Upper lobe of left lung (tissue), 6 donors: ENCODE measurements at places on chromosomes 5 and 9.

DNA sequence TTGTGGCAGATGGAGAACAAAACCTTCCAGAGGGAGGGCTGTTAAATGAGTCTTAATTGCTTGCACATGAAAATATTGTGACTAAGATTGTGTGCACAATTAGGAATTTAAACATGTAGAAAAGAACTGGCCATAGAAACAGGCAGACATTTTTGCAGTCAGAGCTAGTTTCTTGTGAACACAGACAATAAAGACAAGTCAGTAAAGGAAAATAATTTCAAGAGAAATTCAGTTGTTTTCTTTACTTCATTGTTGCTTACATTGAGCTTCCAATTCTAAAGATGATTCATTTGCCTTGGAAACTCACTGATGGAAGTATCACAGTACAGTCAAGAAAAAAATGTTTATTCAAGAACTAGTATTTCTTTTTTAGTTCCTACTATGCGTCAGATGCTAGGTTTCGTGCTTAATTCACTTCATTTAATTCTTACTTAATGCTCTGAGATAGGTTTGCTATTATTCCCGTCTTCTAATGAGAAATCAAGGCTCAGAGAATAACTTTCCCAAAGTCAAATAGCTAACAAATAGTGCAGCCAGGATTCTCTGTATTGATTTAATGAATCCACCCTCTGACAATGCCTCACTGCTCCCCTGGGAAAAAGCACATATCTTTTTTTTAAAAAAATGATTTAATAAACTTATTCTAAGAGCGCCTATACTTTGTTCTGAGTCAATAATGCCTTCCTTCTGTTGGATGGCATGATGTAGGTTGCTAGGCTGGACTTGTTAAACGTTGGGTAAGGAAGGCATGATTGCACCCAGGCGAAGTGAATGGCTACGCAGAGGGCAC is 581.4 kb downstream of the RAB3C start:
- DNase-seq, result no peak
- no peaks in the 10 kb centered on the region for H3K27me3 ChIP-seq
- no peak overlapping the region for H3K4me3 ChIP-seq
- no peaks in the 10 kb centered on the region for H3K36me3 ChIP-seq
- no peaks in the 10 kb centered on the region for H3K4me1 ChIP-seq
- no peak overlapping the region for H3K27ac ChIP-seq

GRCh38 chr5:32098890-32099310 is 75.2 kb downstream of the GOLPH3 start:
- H3K4me1 ChIP-seq, result peaks cover 3% of the 10 kb centered on the region
- no peak overlapping the region for H3K27ac ChIP-seq
- no peaks in the 10 kb centered on the region for H3K27me3 ChIP-seq
- no peak for DNase-seq
- peaks cover 68% of the 10 kb centered on the region for H3K36me3 ChIP-seq

DNA sequence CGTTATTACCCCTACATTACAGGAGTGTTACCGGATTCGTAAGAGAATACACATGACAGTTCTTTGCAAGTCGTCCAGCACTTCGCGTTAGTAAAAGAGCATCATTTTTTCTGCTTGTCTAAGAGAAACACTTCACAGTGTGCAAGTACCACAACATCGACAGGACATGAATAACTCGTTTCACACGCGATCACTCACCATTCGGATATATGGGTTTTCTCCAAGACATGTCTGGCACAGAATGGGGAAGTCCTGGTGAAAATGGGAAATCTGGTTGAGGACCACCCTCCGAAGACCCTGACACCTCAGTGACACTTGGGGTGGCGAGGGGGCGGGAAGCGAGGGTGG is 642 bp downstream of the RBM22 start:
- H3K36me3 ChIP-seq, result peaks cover 37% of the 10 kb centered on the region
- peaks cover 20% of the 10 kb centered on the region for H3K4me1 ChIP-seq
- peak overlapping the region; percentile 97 for H3K4me3 ChIP-seq

GRCh38 chr9:27601396-27601795 is 28.1 kb upstream of the C9orf72 start:
- H3K36me3 ChIP-seq, result no peaks in the 10 kb centered on the region
- peak overlapping the region; percentile 13 for H3K27ac ChIP-seq
- no peaks in the 10 kb centered on the region for H3K4me1 ChIP-seq
- no peaks in the 10 kb centered on the region for H3K27me3 ChIP-seq
- H3K4me3 ChIP-seq, result no peak overlapping the region
- no peak for DNase-seq

GRCh38 chr5:131270809-131271208 is 7.0 kb downstream of the CDC42SE2 start:
- DNase-seq, result no peak
- peak overlapping the region; percentile 25 for H3K27ac ChIP-seq
- peaks cover 28% of the 10 kb centered on the region for H3K4me1 ChIP-seq
- H3K27me3 ChIP-seq, result no peaks in the 10 kb centered on the region

DNA sequence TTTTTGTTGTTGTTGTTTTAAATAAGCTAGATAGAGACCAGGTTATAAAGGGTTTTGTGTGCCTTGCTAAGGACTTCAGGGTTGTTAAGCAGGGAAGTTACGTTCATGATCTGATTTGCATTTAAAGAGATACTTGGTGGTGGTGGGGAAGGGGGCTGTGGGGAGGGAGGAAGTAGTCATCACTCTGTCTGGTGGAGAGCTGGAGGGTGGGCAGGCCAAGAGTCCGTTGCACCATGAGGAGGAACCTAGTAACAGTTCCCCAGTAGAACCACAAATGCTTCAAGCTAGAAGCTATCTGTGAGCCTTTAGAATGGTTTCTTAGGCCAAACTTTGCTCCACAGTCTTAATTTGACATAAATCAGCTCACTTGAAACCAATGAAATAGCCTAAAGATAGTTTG is 18.7 kb upstream of the ROPN1L start:
- H3K36me3 ChIP-seq, result peaks cover 32% of the 10 kb centered on the region
- no peak for DNase-seq
- no peak overlapping the region for H3K4me3 ChIP-seq
- peak overlapping the region; percentile 66 for H3K27ac ChIP-seq
- H3K4me1 ChIP-seq, result peaks cover 13% of the 10 kb centered on the region
